ENCODE measurements at places on chromosomes 11 and 22.

GRCh38 chr22:49768077-49768910 lies 59.4 kb downstream of the BRD1 start:
- DNase-seq: no peak

DNA sequence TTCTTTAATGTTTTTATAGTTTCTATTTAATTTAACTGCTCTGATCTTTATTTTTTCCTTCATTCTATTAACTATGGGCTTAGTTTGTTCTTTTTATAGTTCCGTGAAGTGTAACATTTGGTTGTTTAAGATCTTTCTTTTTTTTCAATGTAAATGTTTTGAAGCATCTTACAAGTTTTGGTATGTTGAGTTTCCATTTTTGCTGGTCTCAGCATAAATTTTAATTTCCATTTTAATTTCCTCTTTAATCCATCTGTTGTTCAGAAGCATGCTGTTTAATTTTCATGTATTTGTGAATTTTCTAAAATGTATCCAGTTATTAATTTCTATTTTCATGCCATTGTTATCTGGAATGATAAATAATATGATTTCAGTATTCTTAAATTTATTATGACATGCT lies 17.0 kb upstream of the GLYATL2 start:
- DNase-seq: no peak

GRCh38 chr11:116043857-116044256 lies 539.6 kb upstream of the CADM1 start:
- DNase-seq: no peak

- DNase-seq: no peak
Measured at GRCh38 chr11:67416416-67417335, 1.2 kb downstream of the CARNS1 start.

GRCh38 chr11:12319461-12319951 lies 57.9 kb upstream of the PARVA start:
- no peak for DNase-seq

- DNase-seq: no peak
Measured at GRCh38 chr11:811446-812245, 1.9 kb downstream of the RPLP2 start.

GRCh38 chr11:36065436-36065835 lies 121.6 kb downstream of the LDLRAD3 start:
- no peak for DNase-seq

- DNase-seq: peak; percentile 91
Measured at GRCh38 chr11:60951904-60952741, at the start of gene SLC15A3. TSS of gene SLC15A3 (minus strand) at chr11:60952176. CDS start at chr11:60951551, 625 bp downstream.

GRCh38 chr22:22692707-22693530 lies 48.5 kb downstream of the GGTLC2 start:
- DNase-seq: peak; percentile 24

GRCh38 chr11:20360650-20361049 lies 2.9 kb upstream of the HTATIP2 start:
- peak; percentile 32 for DNase-seq

DNA sequence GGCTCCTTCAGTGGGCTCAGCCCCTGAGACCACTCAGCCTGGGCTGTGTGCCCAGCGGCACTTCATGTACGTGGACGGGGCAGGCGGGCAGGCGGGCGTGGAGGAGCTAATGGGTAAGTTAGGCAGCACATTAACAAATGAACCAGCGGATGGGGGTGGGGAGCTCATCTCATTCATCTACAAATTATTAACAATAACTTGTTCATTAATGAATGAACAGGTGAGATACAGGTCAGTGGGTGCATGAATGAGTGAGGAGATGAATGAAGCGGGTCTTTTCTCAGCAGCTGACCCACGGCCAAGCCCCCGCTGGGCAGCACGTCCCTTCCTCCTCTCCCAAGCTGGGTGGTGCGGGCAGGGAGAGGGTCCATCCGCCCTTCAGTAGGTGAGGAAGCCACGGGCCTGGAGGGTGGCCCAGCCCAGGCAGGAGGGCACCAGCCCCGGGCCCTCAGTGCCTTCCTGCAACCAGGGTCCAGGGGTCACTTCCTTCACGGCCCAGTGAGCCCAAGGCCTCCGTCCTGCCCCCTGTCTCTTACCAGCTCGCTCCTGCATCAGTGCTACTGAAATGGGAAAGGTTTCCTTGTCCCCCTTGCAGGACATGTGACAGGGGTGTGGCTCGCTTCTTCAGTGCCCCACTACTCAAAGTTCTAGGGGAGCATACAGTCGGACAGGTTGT lies 60.5 kb upstream of the KCNQ1OT1 start:
- no peak for DNase-seq

DNA sequence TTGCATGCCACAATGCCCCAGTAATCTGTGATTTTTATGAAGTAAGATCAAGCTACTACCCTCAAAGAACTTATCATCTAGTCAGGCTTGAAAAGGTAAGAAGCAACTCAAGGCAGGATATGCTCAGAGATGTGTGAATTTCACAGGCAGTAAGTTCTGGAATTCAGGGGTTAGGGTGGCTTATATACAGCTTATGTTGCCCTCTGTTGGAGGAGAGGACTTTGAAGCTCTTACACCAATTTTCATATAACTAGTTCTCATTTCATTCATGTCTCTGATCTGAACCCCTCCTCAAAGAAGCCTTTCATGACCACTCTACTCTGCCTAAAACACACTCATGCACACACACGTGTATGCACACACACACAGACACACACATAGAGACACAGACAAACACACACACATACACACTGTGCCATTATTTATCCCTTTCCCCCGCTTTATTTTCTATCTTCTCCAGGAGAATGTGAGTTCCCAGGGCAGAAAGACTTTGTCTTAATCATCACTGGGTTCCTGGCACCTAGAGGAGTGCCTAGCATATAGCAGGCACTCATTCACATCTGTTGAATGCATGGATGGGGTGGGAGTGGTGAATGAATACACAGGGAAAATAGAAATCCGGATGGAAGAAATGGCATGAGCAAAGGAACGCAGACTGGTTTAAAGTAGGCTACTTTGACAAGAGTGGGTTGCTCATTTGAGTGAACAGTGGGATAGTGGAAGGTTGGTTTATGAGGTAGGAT lies 220.7 kb upstream of the ZBED5 start:
- no peak for DNase-seq

DNA sequence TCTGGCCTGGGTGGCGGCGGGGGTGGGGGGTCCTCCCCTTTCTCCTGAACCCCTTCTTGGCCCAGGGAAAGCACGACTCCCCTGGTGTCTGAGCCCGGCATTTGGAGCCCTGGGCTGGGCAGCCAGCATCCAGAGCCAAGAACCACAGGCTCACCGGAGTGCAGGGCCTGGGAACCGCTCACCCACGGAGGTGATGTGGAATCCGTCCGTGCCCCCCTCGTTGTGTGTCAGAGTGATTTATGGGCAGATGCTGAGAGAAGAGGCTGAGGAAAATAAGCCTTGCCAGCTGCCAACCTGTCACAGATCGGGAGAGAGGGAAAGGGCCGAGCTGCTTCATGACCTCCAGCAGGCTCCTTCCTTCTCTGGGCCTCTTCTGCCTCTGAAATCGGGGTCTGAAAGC lies 33.7 kb downstream of the WNT11 start:
- no peak for DNase-seq

GRCh38 chr11:62461740-62462507 lies 43.1 kb downstream of the SCGB1A1 start:
- no peak for DNase-seq

- peak; percentile 32 for DNase-seq
Measured at GRCh38 chr22:22698263-22698750, 53.9 kb downstream of the GGTLC2 start.

DNA sequence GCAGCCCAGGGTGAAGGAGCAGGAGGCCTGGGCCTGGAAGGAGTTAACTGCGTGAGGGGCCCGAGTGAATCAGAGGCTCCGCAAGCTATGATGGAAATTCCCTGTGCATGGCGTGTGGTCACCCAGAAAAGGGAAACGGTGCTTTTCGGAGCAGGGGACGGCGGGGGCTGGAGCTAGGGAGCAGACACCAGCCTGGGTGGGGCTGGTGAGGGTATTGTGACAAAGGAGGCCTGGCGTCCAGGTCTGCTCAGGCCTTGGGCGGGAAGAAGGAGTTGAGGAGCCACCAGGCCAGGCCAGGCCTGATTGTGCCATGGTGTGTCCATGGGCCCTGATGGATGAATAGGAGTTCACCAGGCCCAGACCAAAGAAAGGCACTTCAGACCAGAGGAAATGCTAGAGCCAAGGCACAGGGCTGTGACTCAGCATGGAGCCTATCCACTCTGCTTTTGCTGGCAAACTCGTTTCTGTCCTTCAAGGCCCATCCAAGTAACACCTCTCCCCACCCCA lies 12.8 kb upstream of the SPI1 start:
- no peak for DNase-seq

DNA sequence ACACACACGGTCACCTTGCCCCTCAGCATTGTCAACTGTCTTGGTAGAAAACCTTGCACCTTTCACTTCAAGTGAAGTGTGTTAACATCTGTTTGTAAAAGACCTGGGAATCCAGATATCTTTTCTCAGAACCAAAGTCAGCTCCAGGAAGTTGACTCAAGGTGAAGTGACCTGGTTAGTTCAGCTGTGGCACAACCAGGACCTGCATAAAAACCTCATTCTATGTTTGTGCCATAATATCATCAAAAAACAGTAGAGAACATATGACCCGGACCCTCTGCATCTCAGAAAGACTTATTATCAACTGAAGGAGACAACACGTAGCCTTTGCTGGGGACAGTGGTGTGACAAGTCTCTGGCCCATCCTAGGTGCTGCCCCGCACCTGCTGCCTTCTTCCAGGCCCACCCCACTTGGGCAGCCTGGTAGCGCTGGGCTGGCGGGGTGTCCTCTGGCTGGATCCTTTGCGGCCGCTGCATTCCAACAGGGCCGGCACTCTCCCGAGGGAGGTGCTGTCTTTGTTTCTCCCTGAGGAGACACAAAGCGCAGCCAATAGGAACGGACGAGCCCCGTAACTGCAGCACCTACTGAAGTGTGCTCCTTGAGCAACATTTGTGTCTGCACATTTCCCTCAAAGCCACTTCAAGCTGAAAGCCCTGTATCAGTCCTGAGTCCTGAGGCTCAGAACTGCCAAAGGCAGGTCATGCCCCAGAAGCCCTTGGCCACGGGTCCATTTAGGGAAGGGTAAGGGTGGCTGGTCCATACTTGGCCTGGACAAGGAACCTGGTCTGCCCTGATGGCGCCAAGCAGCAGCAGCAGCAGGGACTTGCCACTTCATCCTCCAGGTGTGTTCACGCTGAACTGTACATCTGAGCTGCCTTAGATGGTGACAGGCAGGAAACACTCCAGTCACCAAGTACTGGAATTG lies 25.2 kb downstream of the LRRC74B start:
- no peak for DNase-seq

- peak; percentile 61 for DNase-seq
Measured at GRCh38 chr11:111531687-111532364, 8.7 kb upstream of the LAYN start.

GRCh38 chr11:24896118-24896835 lies 399.4 kb downstream of the LUZP2 start:
- no peak for DNase-seq

DNA sequence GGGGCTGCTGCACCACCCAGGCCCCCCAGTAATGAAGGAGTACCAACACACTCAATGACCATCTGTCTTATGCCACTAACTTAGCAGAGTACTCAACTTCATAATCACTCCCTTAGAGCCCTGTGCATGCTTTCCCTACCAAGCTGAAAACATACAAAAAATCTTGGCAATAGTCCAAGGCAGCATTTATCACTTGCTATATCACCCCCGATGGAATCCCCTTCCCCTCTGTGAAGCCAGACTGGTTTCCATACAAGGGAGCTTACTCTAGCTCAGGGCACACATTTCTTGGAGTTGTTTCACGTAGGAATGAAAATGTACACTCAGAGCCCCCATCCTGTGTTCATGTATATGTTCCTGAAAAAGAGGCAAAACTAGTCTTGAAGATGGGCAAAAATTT lies 301.3 kb upstream of the TENM4 start:
- DNase-seq: no peak

DNA sequence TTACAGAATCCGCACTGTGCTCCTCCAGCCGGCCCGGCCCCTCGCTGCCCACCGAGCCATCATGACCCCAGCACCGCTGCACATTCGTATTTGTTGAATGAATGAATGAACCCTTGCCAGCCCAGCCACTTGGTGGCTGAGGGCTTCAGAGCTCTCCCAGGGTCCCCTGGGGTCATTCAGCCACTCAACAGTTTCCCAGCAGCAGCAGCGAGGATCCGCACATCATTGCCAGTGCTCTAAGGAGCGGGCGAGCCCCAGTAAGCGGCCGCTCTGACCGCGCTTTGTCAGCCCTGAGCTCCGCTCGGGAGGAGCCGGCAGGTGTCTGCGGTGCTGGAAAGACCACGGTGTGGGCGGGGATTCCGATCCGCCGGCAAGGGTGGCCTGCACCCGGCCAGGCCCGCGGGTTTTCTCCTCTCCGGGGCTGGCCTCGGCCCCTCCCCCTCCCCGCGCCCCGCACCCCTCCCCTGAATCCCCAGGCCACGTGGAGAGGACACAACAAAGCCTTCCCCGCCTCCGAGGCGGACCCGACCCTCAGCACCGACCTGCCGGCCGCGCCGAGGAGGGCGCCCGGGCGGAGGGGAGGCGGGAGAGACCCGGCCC lies 563 bp downstream of the BID start:
- DNase-seq: peak; percentile 78

GRCh38 chr11:5605849-5606248 lies 9.4 kb downstream of the TRIM6 start:
- DNase-seq: no peak

GRCh38 chr22:31707519-31707918 lies 42.4 kb downstream of the PRR14L start:
- no peak for DNase-seq

DNA sequence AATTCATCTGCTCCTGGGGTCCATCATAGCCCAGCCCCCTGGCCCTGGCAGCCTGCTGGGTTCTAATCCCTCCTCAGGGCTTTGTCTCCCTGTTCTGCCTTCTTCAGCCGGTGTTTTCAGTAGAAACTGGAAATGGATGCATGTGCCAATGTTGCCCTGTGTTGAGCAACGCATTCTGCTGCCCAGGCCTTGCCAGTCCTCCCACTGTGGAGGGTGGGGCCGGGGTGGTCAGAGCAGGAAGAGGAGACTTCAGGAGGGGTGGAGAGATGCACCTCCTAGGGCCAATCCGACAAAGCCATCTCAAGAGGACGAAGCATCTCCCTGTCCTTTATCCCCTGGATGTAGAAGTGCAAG lies 27.6 kb upstream of the ZBTB16 start:
- DNase-seq: no peak

- DNase-seq: no peak
Measured at GRCh38 chr11:84452211-84452610, 1166.0 kb upstream of the CCDC90B start.

- DNase-seq: no peak
Measured at GRCh38 chr22:19535001-19535400, 10.8 kb upstream of the CLDN5 start.

GRCh38 chr22:47193606-47194329 lies 431.3 kb downstream of the TBC1D22A start:
- DNase-seq: no peak

- DNase-seq: no peak
Measured at GRCh38 chr11:46898396-46899095, 19.8 kb downstream of the LRP4 start.

DNA sequence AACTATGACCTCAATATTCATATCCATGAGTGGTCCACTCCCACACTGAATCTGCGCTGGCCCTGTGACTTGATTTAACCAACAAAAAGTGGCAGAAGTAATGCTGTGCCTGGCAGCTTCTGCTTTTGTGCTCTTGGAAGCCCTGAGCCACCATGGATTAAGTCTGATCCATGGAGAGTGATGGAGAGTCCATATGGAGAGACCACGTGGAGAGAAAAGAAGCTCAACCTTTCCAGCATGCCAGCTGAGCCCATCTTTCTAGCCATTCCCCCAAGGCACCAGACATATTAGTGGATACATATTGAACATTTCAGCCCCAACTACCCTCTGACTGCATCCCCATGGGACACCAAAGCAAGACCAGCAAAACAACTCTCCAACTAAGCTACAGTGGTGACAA lies 16.0 kb downstream of the LRRC55 start:
- DNase-seq: no peak

GRCh38 chr11:46522682-46523281 lies 71.0 kb downstream of the AMBRA1 start:
- no peak for DNase-seq
